Activated CD8-positive, alpha-beta memory T cell treated with anti-CD3 and anti-CD28 coated beads for 4 hours (primary cell): ENCODE measurements at places on chromosomes 16 and 17.

- no peak for DNase-seq
These were observed 531 bp upstream of the HASPIN start for GRCh38 chr17:3723188-3723555.

- DNase-seq: no peak
These were observed 2.3 kb downstream of the CCL4 start for GRCh38 chr17:36105781-36106492.

GRCh38 chr16:78435260-78435659, 335.8 kb downstream of the WWOX start:
- DNase-seq: no peak

DNA sequence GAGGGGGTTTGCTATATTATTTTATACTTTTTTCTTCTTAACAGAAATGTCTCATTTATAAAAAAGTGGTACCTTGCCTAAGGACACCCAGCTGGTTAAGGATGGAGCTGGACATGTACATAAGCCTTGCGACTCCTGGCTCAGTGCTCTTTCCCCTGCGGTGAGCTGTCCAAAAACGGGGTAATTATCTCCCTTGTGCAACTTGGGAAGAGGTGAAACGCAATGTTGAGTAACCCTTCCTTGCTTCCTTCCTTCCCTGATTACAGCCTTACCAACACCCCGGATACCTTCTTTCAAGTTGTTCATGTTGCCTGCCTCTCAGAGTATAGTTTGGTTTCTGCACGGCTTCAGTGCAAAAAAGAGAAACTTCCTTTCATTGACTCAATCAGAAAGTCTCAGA, 94.1 kb upstream of the XYLT1 start:
- DNase-seq: no peak

GRCh38 chr16:86120201-86121192, 221.5 kb downstream of the IRF8 start:
- DNase-seq: no peak
